KBM-7 (cell line): ENCODE measurements at places on chromosomes 1 and 21.

DNA sequence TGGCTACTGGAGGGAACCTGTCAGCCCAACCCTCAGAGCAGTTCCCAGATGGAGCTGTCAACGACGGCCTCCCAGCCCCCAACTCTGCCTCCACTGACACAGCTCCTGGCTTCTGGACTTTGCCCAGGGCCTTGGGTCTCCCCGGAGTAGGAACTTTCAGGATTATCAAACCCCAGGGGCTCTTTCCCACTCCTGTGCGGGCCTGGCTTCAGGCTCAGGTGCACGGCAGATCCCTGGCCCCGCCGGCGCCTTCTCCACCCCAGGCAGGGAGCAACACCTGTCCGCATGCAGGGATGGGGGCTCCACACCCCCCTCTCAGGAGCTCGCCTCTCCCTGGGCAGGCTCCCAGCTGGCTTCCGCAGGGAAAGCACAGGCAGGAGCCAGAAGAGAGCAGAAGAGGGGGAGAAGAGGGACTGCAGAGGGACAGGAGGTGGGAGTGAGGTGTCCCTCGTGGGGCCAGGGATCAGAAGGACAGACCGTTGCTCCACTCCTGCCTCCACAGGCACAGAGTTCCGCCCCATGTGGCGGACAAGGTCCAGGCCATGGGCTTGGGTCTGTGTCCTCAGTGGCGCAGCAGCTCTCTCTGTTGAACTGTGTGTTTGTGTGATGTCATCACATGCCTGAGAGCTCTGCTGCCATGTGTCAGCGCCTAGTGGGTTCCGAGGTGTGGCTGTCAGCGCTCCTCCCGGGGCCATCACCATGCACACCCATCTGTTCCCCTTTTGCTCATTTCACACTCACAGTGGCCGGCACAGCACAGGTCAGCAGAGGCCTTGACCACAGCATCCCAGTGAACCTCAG lies 107.7 kb downstream of the PDE9A start:
- DNase-seq = no peak

- DNase-seq = no peak
These were observed 1343.3 kb upstream of the ADGRL2 start for GRCh38 chr1:80457409-80457808.

- DNase-seq = no peak
These were observed 72.1 kb downstream of the BACE2 start for GRCh38 chr21:41240040-41240439.

- peak; percentile 28 for DNase-seq
These were observed 35.6 kb downstream of the COL6A1 start for GRCh38 chr21:46017148-46017547.

DNA sequence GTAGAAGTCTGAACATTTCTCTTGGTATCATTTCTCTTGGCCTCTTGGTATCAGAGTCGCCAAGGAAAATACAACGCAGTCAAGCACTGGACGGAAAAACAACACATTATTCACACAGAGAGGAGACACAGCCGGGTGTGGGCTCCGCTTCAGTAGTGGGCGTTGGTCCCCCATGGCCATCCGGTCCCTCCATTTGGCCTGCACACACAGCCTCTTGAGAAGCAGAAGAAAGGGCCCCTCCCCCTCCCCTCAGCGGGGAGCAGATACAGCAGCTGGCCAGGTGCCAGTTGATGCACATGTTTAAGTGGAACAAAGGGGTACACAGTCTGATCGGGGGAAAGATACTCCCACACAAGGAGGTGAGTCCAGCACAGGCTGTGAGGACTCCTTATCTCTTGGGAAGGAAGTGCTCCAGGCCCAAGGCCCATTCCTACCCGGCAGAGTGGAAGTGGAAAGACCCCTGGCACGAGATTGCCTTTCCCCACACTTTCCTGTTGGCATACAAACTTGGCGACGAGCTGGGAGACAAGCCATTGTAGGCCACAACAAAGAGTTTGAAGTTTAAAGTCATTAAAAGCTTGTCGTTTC lies 311.3 kb downstream of the FAM72C start:
- no peak for DNase-seq
